ENCODE measurements at places on chromosomes 3 and 15. TPM values are rescaled to one million over a fixed set of nuclear protein-coding genes. Genes with fewer than 3 reads are reported as not detected.

The STRA6 gene
- total RNA-seq, result 8.4 TPM

- no peaks in the 10 kb centered on the region for H3K36me3 ChIP-seq
- peaks cover 20% of the 10 kb centered on the region for H3K4me1 ChIP-seq
- peaks cover 15% of the 10 kb centered on the region for H3K27me3 ChIP-seq
Measured at GRCh38 chr15:67070892-67071664, 5.7 kb downstream of the SMAD3 start.

The RARRES1 gene
- 1.7 TPM for total RNA-seq

GRCh38 chr3:152100491-152101132, 168.1 kb upstream of the MBNL1 start:
- no peak overlapping the region for H3K4me3 ChIP-seq
- DNase-seq, result no peak
- no peaks in the 10 kb centered on the region for H3K4me1 ChIP-seq
- no peaks in the 10 kb centered on the region for H3K27me3 ChIP-seq

- no peak for DNase-seq
- H3K27ac ChIP-seq, result no peak overlapping the region
- H3K4me1 ChIP-seq, result no peaks in the 10 kb centered on the region
- H3K36me3 ChIP-seq, result peaks cover 4% of the 10 kb centered on the region
- H3K27me3 ChIP-seq, result peaks cover 2% of the 10 kb centered on the region
Measured at GRCh38 chr3:122825460-122825859, 30.6 kb downstream of the SLC49A4 start.
